Colonic mucosa (tissue), 4 donors: ENCODE measurements at places on chromosomes 6 and 20.

DNA sequence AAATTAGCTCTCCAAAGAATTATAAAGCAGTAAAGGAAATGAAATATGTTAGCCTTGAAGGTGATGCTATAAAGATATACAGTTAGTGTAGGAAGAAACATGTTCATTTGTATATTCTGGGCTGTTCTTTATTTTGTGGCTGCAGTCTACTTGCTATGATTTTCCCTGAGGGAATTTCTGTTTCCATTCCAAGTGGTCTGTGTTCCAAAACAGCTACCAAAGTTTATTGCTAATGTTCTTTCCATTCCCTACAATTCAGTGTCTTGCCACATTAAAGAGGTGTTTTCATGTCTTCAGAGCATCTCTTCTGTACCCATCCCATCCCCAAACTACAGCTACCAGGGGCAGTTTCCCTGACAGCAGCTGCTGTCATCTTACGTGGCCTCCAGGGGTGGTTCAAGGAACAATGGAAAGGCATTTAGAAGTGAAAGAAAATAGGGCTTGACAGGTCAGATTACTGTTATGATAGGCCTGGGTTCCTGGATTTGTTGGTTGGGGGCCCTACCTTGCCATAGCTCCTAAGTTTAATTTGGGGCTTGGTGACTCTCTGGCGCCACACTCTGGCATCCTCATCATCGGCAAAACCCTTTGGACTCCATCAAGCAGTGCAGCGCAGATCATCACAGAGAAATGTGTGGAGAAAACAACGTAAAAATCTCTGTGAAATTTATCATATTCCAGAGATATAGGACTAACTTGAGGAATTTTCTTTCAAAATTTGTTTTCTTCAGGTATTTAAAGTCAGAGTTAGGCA is 33.8 kb upstream of the AIG1 start:
- peak; percentile 33 for DNase-seq

- DNase-seq = no peak
Measured at GRCh38 chr6:138523347-138524210, 24.3 kb upstream of the NHSL1 start.

- DNase-seq = no peak
Measured at GRCh38 chr20:9909167-9909566, 70.3 kb upstream of the PAK5 start.

DNA sequence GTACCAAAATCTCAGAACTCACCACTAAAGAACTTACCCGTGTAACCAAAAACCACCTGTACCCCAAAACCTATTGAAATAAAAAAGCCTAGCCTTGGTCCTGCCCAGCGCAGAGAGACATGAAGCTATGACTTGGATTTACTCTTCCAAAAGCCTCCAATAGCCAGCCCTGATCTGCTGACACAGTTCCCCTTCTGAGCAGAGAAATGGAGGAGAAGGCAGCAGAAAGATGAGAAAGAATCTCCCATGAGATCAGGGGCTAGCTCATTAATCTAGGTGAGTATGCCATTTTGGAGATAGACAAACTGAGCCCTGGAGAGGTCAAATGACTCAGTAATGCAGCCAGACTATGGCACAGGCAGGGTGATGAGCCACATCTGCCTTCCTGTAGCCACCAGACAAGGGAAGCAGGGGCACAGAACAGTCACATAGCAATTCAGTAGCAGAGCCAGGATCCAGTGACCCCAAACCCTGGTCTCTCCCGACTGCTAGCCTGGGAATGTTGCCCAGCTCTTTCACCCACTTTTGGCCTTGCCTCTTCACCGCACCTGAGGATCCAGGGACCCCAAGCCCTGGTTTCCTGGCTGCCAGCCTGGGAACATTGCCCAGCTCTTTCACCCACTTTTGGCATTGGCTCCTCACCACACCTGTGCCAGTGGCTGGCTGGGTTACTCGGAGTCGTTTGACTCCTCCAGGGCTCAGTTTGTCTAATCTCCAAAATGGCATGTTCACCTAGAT is 7.2 kb upstream of the SDCBP2 start:
- DNase-seq = no peak

DNA sequence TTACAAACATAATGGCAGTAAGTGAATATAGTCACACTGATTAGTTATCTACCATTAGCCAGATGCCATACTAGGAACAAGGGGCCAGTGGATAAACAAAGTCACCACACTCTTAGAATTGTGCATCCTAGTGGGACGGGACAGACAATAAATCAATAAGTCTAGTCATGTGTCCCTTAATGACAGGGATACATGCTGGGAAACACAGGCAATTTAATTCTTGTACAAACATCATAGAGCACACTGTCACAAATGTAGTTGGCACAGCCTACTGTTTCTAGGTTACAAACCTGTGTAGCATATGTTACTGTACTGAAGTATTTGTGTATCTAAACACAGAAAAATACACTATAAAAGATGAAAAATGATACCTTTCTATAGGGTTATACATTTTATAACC is 123.0 kb upstream of the FAM184A start:
- DNase-seq = no peak

- DNase-seq = peak; percentile 90
Measured at GRCh38 chr6:109455437-109456110, at the start of gene MICAL1. Gene MICAL1 (minus strand): TSS chr6:109455772. CDS start chr6:109454196, 1,576 bp downstream.

GRCh38 chr20:23140991-23141390 is 54.9 kb upstream of the CD93 start:
- DNase-seq = no peak

- DNase-seq = no peak
Measured at GRCh38 chr20:14178952-14179351, 158.5 kb downstream of the FLRT3 start.

- no peak for DNase-seq
Measured at GRCh38 chr20:62737271-62737811, 28.7 kb downstream of the NTSR1 start.

DNA sequence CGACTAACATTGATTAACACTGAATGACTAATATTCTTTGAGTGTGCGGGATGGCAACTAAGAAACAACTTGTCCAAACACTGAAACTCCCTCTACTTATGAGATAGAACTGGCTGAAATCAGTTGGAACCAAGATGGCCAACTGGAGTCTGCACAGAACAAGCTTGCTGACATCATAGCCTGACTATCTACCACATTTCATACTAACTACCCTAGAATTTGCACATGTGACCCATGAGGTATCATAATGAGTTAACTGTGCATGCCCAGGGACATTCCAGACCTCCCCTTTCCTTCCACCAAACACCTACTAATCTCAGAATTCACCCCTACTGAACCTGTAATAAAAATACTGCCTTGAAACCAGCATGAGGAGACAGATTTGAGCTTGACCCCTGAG is 43.2 kb downstream of the PHIP start:
- no peak for DNase-seq

GRCh38 chr6:41779336-41779735 is 364 bp downstream of the FRS3 start:
- no peak for DNase-seq

DNA sequence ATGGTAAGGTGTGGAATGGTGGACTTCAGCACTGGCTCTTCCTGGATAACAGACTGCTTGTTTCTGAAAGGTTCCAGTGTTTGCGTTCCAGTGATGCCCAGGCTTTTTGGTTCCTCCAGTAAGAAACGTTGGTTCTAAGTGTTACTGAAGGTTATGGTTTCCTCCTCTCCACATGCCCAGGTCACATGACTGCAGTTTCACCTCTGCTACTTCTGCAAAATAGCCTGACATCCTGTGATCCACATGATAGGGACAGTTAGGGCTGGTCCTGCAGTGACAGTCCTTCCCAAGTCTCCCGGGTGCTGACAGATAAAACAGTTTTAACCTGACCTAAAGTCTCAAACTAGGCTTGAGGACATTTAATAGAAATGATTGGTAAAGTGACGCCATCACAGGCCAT is 132.2 kb upstream of the CST7 start:
- no peak for DNase-seq

GRCh38 chr6:12440981-12441380 is 150.8 kb downstream of the EDN1 start:
- DNase-seq = no peak

DNA sequence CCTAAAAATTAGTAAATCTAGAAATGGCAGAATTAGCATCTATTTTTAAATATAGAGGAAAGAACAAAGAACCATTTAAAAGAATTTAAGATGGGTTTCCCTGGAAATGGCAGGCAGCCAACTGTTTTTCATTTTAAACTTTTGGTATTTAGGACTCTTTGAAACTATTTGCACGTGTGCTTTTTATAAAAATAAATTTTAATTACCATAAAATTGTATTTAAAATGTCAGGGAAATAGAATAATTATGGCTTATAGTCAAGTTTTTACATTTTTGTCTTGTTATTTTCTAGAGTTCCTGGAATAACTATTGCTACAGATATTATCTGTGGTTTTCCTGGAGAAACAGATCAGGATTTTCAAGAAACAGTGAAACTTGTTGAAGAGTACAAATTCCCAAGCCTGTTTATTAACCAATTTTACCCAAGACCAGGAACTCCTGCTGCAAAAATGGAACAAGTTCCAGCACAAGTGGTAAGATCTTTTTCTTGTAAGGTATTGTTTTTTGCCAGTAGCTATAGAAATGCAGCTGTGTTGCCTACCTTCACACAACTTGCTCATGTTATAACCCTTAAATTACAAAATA is 528.7 kb upstream of the SOX4 start:
- no peak for DNase-seq

GRCh38 chr20:49375170-49375569 is 97.3 kb upstream of the ZNFX1 start:
- DNase-seq = no peak

GRCh38 chr20:5374171-5374570 is 57.4 kb upstream of the PROKR2 start:
- DNase-seq = no peak

DNA sequence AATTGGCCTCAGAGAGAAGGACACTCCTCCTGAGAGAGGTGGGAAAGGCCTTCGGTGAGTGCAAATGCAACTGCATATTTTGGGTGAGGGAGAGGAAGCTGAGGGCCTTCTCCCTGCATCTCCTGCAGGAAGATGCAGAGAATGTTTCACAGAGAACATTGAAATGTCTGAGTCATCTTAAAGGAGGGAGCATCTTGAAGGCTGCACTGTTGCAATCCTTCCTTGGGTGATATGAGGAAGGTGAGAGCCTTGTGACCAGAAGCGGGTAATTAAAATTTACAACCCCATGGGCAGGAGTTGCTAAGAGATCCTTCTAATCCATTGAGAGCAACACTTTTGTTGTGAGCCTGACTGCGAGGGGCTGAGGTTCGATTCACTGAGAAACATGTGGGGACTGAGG is 375.7 kb upstream of the MARCKS start:
- no peak for DNase-seq

GRCh38 chr6:125598422-125598821 is 151.0 kb upstream of the HEY2 start:
- DNase-seq = no peak

DNA sequence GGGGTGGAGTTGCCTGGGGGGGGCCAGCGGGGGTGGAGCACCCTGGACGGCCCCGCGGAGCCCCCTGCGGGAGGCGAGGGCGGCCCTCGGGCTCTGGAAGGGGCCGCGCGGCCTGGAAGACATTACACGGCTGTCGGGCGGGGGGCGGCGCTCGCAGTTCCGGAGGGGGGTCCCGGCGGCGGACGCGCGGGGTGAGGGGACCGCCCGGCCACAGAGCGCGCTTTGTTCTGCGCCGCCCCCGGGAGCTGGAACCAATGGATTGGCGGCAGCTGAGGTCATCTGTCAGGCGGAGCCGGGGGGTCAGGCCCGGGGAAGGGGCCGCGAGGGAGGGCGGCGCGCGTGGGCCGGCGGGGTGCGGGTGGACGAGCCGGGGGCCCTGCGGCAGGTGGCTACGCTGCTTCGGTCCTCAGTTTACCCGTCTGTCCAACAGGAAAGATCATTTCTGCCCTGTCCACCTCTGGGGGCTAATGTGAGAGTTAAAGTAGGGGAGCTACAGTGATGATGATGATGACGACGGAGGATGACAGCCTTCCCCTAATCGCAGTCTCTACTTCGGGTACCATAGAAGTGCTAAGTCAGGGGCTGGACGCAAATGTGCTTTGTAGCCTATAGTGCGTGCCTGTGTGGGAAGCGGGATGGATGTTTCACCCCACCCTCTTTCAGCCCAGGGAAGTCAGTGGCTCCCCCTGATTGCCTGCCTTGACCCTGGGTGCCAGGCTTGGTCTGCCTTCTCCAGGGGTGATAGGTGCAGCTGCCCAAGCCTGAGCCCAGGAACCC is 10.4 kb downstream of the SRXN1 start:
- DNase-seq = no peak

DNA sequence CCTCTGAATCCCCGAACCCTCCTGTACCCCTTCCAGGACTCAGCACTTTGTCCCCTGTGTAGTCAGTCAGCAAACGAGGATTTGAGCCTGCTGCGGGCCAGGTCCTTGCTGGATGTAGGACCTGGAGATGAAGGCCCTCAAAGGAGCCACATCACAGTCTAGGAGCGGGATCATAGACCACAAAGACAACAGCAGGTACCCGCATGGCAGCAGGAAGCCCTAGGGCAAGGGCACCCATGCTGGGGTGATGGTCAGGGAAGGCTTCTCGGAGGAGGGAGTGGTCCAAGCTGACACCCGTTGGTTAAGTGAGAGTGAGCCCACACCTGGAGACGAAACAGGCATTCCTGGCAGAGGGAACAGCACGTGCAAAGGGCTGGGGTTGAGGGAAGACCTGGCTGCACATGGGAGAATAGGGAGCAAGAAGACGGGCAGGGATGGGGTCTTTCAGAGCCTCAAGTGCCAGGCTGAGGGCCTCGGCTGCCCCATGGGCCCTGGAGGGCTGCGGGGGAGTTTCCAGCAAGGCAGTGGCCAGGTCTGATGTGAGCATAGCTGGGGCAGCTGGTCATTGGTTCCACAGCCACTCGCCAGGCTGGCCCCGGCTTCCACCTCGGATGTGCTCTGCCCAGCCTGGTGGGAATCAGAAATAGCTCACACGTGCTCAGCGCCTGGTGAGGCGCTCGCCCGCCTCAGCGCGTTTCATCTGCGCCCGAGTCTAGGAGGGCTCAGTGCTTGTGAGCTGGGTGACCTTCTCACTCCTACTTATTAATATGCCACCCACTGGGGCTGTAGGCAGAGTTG is 15.0 kb downstream of the DLGAP4 start:
- no peak for DNase-seq

- peak; percentile 55 for DNase-seq
Measured at GRCh38 chr6:168301648-168302398, 17.8 kb downstream of the DACT2 start.

- DNase-seq = peak; percentile 43
Measured at GRCh38 chr20:49747707-49748524, 34.2 kb upstream of the B4GALT5 start.

GRCh38 chr6:79506251-79506650 is 31.0 kb downstream of the LCA5 start:
- DNase-seq = no peak

DNA sequence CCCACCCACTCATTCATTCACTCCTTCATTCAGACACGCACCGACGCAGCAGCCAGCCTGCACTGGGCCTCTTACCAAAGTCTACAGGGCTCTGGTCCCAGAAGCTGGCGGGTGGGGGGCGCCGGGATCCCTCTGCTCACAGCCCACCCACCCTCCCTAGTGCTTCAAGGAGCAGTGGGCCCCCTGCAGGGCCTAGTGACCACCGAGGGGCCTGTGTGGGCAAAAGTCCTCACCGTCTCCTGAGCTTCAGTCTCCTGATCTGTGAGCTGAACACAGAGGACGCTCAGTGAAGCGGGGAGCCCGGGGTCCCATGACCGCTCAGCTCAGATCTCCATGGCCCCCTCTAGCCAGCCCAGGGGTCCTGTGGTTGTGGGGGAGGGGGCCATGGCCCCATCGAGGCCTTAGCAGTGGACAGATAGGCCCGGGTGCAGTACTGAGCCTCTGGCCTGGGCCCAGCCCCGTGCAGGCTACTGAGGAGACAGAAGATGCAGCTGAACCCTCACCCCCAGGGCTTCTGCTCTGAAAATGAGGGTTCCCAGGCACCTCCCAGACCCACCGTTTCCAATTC is 33.4 kb upstream of the MRGBP start:
- no peak for DNase-seq
